ENCODE measurements at places on chromosomes 7 and 10.

DNA sequence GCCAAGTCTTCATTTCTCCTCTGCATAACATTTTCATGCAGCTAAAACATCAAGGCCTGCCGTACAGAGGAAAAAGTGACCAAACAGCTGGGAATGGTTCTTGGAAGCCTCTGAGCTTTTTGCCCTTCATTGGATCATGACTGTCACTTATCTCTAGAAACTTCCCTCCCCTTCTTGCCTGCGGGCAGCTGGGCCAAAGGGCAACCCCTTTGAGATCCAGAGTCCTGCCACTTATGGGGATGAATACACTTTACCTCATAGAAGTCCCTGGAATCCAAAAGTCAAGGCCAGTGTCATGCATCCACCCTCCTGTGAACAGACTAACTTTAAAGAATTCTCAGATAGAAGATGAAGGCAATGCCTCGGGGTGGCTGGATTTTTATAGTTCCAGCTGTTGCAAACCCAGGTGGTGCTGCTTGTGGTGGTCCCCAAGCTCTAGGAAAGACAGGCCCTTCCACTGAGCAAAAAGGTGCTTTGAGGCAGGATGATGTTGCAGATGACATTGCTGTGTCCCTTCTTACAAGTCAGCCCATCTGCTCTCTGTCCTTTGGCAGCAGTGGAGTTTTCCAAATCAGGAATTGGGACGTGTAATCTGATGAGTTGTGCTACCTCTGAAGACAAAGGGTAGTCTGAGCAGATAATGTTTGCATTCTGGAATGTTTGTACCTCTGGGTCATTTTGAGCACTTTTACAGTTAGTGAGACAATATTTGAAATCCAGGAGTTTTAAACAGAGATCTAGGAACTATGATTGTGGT is 64.2 kb downstream of the LRMDA start:
- DNase-seq: no peak

DNA sequence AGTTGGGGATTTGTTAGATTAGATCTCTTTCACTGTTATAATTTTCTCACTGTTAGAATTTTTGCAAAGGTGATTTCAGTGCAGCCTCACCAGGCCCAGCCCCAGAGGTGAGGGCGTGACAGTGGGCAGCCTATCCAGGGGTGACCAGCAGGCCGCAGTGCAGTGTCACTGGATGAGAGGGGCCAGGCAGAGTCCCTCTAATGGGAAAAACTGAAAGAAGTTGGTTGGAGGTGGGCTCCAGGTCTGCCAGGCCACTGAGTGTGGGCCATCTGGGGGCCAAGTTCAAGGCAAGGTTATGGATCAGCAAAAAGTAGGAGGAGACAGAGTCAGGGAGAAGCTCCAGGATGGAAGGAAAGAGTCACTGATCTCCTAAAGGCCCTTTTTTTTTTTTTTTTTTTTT is 90.5 kb upstream of the SDK1 start:
- no peak for DNase-seq

- no peak for DNase-seq
Measured at GRCh38 chr7:94069162-94069739, 65.1 kb upstream of the BET1 start.

DNA sequence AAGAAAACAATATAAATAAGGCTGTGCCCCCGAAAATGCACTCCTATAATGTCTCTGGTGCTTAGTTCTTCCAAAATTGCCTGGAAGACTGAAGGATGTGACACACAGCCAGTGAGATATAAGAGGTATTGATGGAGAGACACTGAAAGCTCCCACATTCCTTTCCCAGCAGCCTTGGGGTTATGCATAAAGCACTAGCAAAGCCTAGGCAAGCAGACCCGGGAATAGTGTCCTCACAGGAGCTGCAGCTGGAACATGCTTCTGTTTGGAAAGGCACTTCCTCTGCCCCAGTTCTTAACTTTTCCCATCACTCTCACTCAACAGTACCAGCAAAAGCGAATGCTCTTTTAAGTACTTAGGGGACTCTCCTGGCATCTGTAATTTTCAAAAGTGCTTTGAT is 178.0 kb downstream of the AMPH start:
- no peak for DNase-seq

GRCh38 chr7:151226560-151226874 is 488 bp downstream of the ABCF2 start:
- no peak for DNase-seq

GRCh38 chr10:79087721-79088120 is 19.0 kb downstream of the ZMIZ1 start:
- no peak for DNase-seq

- DNase-seq: no peak
Measured at GRCh38 chr10:80281292-80281691, 8.2 kb downstream of the MAT1A start.

- DNase-seq: peak; percentile 99
Measured at GRCh38 chr10:69959911-69960310, 92.7 kb upstream of the MACROH2A2 start.

GRCh38 chr7:76392531-76393115 is 16.9 kb downstream of the SSC4D start:
- DNase-seq: no peak

- DNase-seq: peak; percentile 34
Measured at GRCh38 chr7:14691597-14692203, 210.9 kb downstream of the DGKB start.

DNA sequence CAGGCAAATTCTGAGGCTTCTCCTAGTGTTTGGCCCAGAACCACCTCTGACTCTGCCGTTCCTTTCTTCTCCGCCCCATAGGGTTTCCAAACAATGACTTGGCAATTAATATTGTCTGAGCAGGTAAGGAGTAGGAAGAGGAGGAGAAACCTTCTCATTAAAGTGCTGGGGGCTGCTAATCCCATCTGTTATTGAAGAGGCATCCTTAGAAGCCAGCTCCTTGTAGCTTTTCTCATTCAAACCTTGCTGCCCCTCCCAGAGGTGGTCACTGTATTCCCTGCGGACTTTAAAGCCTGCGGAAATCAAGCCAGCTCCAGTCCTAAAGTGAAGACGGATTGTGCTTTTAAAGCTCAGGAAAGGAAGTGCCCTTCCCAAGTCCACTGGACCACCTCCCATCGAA is 1.4 kb upstream of the NKX1-2 start:
- DNase-seq: no peak

DNA sequence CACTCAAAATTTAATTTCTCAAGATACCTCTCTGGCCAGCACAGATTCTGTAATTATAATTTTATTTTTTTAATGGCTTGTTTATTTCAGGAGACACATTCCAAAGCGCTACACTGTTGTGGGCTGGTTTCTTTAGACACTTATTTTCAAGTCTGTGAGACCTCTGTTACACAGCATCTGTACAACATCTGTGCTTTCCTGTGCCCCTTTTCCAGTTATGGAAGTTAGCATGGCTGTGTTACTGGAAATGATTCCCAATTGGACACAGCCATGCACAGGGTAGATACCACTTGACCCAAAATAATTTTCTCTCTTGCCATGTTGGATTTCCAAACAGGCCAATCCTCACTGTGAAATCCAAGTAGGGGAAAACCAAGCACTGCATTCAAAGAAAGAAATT is 172.3 kb upstream of the ADCY1 start:
- DNase-seq: no peak

GRCh38 chr10:112951359-112952281 is 1.6 kb downstream of the TCF7L2 start:
- DNase-seq: peak; percentile 90

DNA sequence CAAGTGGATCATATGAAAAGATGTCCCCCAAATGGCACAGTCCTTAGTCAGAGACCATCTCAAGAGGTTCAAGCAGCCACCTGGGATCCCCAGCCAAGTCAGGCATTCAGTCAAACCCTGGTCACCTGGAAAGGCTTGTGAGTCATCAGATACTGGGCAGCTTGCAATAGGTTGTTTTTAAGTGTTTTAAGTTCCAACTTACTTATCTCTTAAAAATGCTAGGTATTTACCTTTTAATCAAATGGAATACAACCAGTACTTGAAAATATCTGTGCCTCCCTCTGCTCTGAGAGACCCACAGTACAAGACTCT is 262.2 kb downstream of the WDR11 start:
- no peak for DNase-seq

GRCh38 chr10:89649051-89649450 is 4.0 kb upstream of the PANK1 start:
- DNase-seq: no peak

GRCh38 chr10:29237786-29238185 is 51.1 kb upstream of the LYZL1 start:
- DNase-seq: no peak

DNA sequence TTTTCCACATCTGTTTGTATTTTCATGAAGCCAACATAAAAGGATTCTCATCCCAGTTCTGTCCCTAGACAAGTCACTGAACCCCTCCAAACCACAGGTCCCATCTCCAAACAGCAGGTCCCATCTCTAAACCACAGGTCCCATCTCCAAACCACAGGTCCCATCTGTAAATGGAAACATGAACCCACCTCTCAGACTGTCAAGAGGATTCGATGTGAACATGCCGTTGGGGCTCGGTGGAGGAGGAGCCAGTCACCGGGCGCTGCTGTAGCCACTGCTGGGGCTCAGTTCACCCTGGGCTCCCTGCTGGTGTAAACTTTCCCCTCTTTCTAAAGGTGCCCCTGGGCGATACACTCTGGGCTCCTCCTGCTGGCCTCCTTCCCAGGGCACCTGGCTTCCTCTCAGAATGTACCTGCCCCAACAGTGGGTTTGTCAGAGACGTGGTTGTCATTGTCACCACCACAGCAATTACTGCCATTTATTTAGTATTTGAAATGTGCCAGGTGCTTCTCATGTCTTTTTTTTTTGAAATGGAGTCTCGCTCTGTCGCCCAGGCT is 13.0 kb downstream of the LHPP start:
- no peak for DNase-seq

DNA sequence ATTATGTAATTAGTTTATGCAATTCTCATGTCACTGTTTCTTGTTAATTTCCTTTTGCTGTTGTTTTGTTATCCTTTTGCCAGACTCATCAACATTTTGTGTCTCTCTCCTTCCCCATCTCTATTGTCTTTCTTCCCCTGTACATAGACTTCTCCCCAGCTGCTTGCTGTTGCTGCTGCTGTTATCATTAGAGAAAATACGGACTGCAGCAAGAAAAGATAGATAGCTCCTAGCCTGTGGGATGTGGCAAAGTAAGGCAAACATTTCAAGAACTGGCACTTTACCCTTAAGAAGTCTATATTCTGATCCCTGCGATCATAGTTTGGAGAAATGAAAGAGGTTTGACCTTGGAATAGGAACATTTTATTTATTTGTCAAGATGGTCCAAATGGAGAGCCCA is 162.2 kb downstream of the AOAH start:
- DNase-seq: no peak

- DNase-seq: no peak
Measured at GRCh38 chr7:94452239-94452638, 57.4 kb upstream of the CASD1 start.

DNA sequence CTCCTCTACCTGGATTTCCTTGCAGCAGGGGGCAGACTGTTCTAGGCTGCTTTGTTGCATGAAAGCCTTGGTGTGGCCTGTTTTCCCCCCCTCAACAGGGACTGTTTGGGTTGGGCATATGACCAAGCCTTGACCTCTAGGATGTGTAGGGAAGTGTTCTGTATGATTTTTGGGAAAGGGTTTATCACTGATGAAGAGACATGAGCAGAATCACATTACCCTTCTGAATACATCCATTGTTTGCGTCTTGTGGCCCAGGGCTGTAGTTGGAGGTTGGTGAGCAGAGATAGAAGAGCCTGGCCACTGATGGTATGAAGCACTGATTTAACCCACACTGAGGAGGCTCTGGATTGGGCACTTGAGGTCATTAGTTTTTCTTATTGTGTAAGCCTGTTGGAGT is 26.6 kb downstream of the ZNF12 start:
- DNase-seq: no peak

DNA sequence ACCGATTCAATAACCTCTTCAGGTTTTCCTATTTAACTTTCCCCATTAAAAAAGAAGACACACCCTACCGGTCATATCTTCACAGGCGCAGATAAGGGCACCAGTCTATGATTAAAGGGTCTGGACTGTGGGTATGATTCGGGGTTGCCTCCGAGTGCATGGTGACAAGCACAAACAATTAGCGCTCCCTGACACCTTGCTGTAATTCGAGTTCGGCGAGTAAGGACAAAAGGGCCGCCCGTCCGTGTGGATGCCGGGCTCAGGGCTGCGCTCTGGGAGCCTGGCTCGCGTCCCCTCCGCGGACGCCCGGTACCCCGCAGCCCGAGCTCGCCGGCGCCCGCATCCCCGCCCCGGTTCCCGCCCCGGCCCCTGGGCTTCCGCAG is 111.9 kb upstream of the RHEB start:
- peak; percentile 64 for DNase-seq

DNA sequence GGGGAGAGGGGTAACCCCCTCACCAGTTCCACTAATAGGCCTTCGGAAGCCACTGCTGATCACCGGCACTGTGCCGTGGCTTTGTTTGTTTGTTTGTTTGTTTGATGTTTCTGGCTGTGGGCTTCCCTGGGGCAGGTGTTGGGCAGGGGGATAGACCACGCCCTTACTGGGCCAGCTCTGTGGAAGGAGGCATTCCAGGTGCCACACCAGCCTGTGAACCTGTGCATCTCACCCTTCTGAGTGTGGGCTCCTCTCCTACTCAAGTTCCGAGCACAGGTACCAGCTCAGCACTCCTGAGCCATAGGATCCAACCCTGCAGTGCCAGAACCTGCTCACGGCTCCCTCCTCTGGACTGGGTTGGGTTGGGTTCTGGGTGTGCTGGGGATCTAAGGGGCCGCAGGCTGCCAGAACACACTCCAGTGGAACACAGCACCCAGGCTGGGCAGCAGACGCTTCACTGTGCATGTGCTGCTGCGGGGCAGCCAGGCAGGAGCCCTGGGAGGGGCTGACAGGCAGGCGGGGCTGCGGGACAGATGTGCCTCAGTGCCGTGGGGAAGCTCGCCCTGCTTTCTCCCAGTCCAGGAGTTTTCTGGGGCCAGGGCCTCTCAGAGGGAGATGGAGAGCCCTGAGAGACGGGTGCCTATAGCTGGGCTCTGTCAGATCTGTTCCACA is 1053.9 kb downstream of the CNTNAP2 start:
- DNase-seq: no peak

- DNase-seq: no peak
Measured at GRCh38 chr7:46600340-46600739, 679.3 kb upstream of the IGFBP3 start.

DNA sequence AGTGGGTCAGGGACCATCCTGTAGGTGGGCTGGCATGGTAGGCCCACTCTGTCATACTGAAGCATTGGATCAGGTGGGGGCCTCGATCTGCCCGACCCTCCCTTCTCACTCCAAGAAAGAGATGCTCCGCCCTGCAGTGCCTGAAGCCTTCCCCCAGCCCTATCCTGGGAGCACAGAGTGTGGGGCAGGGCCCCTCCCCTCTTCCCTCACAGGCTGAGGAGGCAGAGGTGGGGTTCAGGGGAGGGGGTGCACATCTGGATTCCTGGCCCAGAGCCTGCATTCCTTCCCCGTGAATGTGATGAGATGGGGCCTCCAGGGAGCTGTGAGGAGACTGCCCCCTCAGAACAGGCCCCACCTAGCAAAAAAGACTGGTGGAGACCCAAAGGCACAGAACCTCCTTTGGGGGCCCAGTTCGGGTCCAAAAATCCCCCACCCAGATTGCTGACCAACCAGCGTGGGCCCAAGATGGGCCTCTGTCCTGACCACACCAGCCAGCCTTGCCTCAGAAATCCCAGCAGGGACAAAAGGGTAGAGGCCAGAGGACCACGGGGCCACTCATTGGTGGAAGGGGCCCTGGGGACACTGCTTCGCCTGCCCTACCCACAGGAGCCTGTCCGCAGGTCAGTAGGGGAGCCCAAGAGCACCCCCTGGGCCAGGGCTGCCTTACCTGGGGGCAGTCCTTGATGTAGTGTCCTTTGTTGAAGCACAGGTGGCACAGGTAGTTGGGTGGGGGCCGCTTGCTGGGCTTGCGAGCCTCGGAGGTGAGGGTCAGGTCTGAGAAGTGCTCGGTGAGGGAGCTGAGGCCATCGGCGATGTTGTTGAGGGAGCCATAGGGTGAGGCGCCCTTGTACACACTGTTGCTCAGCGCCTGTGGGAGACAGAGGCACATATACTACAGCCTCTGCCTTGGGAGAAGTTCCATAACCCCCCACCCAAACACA is 13.3 kb downstream of the ZCCHC24 start:
- no peak for DNase-seq
